NCI-H82 (cell line): ENCODE measurements at places on chromosomes 4 and X.
A peak's percentile ranks its signal among the peaks of the same experiment; 100 is the strongest.

DNA sequence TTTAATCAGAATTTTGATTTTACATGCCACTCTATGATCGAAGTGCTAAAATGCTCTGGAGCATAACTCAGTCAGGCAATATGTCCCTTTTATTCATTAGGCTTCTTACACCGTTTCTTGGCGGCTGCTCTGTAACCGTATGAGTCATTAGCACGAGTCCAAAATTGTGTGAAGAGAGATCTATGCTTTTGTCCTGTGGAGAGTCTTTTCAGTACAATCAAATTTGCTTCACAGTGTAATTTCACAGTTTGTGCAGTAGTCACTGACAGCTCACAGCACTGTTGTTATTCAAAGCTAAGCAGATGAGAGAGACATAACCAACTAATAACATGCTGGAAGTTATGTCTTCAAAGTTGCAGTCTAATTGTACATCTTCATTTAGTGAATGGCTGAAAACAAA is 167.8 kb downstream of the PCDH10 start:
- DNase-seq = no peak

GRCh38 chr4:148415500-148415899 is 26.7 kb downstream of the NR3C2 start:
- peak; percentile 25 for DNase-seq

- no peak for DNase-seq
Observed at GRCh38 chr4:1668488-1668840, 15.6 kb downstream of the FAM53A start.

- DNase-seq = no peak
Observed at GRCh38 chr4:183402771-183403170, 41.7 kb upstream of the CDKN2AIP start.

DNA sequence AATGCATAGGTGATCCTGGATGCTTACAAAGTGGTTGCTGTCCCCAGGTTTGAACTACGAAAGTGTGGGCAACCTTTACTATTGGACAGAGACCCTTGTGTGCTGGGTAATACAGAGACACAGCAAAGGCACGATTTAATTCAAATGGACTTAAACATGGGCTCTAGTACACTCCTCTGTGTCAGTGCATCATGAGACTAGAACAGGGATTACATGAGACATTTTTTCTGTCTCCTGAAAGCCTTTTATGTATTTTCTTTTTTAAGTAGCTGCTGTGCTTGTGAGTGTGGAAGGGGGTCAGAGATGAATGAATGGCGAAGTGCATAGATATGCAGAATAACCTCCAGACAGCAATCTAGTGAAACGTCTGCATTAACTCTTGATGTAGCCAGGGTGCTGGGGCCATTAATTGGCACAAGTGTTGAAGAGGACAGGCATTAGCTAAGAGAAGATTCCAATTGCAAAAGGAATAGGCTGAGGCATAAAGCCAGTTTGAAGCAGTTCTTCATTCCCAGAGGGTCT is 218.4 kb downstream of the STIM2 start:
- DNase-seq = no peak

GRCh38 chr4:184668511-184669114 is 19.1 kb downstream of the PRIMPOL start:
- DNase-seq = no peak

GRCh38 chr4:85656759-85657505 is 182.0 kb downstream of the ARHGAP24 start:
- DNase-seq = no peak

DNA sequence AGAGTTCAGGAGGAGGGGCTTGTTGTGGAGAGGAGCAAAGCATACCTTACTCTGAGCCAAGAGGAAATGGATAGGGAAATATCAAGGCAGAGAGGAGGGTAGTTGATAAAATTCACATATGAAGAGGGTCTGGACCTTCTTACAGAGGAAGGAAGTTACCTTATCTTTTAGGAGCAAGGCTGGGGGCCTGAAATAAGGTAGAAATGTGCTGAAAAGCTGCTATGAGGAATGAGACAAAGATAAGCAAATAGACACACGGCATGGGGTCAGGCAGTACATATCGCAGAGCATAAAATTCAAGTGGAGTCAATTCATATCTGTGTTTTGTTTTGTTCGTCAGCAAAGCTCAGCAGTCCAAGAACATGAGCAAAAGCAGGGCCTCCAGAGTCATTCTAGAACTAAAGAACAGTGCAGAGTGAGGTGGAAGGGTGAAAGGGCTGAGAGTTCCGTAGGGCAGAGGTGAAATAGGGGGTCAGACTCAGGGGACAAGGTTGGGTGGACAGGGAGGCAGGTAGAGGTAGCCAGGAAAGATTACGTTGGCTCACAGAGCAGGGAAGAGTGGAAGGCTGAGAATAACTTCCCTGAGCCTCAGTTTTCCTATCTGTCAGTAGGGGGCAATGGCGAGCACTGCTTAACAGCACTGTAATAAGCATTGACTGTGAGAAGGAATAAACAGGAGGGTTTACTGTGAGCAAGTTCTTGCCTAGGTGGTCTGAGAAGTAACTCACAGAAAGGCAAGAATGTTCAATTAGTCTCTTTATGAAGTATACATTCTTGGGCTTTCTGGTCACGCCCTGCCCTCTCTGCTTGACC is 9.2 kb downstream of the VSIG4 start:
- DNase-seq = peak; percentile 44

DNA sequence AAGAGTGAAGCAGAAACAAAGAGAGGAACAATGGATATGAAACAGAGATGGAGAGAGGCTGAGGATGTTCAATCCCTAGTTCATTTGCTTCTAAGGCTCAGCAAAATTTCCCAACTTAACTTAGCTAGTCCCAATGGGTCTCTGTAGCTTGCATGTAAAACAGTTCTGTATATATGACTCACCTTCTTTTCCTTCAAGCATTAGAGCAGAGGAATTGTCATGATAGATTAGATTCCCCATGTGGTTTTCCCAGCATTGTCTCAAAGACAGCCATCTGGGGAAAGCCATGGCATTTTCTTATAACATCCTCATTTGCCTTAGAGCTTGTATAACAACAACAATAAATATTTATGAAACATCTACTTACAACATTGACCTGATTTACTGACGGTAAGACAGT is 93.9 kb upstream of the GATB start:
- no peak for DNase-seq

DNA sequence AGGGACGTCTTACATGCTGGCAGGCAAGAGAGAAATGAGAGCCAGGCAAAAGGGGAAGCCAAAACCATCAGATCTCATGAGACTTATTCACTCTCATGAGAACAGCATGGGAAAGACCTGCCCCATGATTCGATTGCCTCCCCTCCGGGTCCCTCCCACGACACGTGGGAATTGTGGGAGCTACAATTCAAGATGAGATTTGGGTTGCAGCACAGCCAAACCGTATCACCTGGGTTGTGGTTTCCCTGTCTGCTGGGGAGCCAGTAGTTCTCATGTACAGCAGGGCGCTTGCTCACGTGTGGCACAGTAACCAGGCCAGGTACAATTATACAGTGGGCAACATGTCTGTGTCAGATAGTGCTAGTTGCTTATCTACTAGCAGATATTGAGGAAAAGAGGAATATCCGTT is 11.1 kb upstream of the RS1 start:
- DNase-seq = no peak

GRCh38 chr4:71074452-71075299 is 81.2 kb downstream of the DCK start:
- DNase-seq = peak; percentile 37

GRCh38 chr4:20137176-20137575 is 114.5 kb upstream of the SLIT2 start:
- peak; percentile 9 for DNase-seq

GRCh38 chrX:29295987-29296680 is 708.9 kb downstream of the IL1RAPL1 start:
- DNase-seq = no peak

DNA sequence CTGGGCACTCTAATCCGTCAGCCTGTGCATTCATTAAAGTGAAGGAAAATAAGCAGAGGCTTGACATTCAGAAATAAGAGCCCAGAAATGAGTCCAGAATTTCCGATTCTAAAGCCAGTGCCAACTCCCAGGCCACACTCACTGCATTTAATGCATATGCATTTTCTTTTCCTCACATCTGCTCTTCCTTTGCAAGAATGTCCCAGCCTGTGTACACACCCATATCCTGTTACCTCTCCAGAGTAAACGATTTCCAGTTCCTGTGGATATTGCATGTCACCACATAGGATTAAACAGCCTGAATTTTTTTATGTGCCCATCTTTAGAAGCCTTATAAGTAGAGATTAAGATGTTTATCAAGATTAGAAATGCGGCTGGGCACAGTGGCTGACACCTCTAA is 27.5 kb downstream of the ARX start:
- peak; percentile 42 for DNase-seq

DNA sequence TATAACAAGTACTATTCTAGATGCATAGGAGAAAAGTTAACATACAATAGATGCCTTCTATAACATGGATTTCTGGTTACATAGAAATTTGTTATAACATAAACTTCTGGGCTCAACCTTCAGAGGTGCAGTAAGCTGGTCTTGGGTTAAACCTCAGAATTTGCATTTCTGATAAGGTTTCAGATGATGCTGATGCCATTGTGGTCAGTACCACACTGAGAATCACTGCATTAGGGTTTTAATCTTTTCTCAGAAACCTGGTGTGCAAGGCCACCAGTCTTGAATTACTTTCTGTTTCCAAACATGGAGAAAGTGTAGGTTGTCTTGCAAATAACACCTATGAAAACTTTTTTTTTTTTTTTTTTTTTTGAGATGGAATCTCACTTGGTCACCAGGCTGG is 146.2 kb downstream of the SPOCK3 start:
- DNase-seq = no peak

- no peak for DNase-seq
Observed at GRCh38 chr4:52107336-52107735, 56.2 kb downstream of the SPATA18 start.

DNA sequence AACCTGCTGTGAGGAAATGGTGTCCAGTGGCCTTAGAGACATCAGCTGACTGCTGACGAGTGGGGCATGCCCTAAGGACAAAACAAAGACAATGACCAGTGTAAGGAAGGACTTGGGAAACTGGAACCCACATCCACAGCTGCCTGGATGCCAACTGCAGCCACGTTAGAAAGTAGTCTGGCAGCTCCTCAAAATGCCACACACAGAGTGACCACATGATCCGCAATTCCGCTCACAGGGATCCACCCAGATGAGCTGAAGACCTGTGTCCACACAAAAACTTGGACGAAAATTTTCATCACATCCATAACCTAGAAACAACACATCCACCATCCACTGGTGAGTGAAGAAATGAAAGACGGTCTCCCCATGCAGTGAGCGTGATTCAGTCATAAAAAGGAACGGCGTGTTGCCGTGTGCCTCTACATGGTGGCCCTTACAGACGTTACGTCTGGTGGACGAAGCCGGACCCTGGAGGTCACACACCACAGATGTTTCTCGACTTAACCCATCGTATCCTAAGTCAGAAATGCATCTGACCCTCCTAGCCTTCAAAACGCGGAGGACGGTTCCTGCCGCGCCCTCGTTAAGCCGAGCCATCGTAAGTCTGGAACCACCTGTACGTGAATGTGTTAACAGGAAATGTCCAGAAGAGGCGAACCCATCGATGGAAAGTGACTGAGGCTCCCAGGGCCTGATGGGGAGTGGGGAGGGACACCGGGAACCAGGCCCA is 40.6 kb upstream of the MXD4 start:
- no peak for DNase-seq

DNA sequence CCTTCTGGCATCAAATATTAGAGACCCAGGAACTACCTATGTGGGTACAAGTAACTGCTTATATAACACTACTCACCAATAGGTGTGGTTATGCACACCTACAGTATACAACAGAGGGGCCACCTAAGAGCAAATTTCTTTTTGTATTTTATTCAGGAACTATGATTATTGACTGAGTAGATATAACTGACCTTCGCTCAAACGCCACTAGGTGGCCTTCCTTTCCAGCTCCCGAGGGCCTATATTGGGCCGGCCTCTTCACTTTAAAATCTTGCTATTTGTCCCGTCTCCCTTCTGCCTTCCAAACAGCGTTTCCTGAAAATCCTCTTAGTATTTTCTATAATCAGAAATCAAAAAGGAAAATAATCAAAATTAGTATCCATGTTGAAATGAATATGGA is 19.9 kb upstream of the PABPC5 start:
- DNase-seq = peak; percentile 21

- DNase-seq = peak; percentile 69
Observed at GRCh38 chrX:78199851-78200250, 60.4 kb upstream of the TAF9B start.

- peak; percentile 75 for DNase-seq
Observed at GRCh38 chrX:115650916-115651315, 89.9 kb downstream of the PLS3 start.

DNA sequence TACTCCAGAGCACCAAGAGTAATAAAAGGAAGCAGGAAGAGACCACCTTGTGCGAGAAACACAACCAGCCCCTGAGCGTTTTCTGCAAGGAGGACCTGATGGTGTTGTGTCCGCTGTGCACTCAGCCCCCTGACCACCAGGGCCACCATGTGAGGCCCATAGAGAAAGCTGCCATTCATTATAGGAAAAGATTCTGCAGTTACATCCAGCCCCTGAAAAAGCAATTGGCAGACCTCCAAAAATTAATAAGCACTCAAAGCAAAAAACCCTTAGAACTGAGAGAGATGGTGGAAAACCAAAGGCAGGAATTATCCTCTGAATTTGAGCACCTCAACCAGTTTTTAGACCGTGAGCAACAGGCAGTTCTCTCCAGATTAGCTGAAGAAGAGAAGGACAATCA is 5.7 kb downstream of the TRIM75 start:
- DNase-seq = no peak

DNA sequence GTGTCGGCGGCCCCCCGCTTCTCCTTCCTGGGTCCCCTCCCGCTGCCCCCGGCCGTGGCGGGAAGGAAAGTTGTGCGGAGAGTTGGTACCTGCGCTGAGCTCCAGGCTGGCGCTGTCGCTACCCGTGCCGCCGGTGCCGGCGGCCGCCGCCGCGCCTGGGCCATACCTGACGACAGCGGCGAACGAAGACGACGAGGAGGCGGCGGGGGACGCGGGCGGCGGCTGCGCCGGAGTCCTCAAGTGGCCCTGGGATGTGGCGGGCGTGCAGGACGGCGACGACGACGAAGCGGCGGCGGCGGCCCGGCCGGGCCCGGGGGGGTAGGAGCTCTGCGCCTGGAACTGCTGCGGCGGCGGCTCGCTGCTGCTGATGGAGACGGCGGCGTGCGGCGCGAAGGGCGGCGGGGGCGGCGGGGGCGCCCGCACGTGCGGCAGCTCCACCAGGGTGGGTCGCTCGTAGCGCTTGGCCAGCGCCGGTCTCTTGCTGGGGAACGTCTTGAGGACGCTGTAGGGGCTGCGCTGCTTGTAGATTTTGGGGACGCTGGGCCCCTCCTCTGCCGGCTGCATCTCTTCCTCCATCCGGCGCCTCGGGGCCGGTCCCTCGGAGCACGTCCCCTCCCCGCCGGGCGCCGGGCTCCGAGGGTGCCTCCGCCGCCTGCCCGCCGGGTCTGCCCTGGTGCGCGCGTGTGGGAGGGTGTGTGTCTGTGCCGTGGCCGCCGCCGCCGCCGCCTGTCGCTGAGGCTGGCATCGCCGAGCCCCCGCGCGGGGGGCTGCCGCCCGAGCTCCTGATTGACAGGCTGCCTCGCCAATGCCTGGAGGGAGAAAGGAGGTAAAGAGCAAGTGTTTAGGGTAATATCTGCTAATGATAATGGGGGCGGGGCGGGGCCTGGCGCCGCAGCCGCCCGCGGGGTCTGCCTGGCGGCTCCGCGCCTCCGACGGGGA is 618 bp downstream of the BEND4 start:
- DNase-seq = peak; percentile 91

GRCh38 chr4:42490015-42490414 is 92.7 kb downstream of the SHISA3 start:
- DNase-seq = no peak
